ENCODE measurements at places on chromosomes 12 and 14.
A peak's percentile ranks its signal among the peaks of the same experiment; 100 is the strongest.

GRCh38 chr12:58877243-58877743 lies 43.0 kb downstream of the LRIG3 start:
- DNase-seq: no peak

DNA sequence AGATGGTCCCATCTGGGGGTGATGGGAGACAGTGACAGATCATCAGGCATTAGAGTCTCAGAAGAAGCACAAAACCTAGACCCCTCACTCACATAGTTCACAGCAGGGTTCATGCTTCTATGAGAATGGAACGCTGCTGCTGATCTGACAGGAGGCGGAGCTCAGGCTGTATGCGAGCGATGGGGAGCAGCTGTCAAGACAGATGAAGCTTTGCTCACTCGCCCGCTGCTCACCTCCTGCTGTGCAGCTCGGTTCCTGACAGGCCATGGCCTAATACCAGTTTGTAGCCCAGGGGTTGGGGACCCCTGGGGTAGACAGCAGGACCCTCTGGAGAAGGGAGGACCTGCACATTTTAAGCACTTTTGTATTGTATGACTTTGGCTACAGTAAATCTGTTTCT lies 111.2 kb downstream of the LGMN start:
- DNase-seq: peak; percentile 94

DNA sequence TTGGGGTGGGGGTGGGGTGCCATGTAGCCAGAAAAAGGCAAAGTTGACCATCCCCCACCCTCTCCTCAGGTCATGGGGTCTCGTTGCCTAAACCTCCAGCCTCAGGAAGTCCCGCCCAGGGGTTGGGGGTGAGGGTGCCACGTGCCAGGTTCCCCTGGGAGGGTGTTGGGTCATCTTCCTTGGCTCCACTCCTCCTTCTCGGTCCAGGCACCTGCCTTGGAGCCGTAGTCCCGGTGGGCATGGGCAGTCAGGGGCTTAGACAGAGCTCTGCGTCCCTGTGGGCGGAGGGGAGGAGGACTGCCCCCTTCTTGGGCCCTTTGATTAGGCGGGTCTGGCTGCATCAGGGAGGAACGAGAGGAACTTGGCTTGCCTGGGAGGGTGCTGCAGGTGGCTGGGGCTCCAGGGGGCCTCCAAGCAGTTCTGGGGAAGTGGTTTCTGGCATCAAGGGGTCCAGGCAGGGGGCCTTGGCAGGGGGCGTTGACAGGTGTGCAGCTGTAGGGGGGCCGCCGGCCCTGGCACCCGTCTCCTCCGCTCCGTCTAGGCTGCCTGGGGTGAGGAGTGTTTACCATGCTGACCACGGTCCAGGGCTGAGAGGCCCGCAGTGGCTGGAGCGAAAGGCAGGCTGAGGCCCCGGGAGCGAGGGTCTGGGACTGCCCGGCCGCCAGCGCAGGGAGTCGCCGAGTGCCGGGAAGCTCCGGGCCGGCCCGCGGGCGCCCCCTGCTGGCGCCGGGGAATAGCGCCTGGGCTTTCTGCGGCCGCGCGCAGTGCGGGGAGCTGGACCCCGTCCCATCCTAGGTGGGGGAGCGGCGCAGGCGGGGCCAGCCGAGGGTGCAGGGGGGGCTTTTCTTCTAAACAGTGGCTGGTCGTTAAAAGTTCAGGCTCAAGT lies 7.9 kb downstream of the SETD1B start:
- DNase-seq: peak; percentile 91

DNA sequence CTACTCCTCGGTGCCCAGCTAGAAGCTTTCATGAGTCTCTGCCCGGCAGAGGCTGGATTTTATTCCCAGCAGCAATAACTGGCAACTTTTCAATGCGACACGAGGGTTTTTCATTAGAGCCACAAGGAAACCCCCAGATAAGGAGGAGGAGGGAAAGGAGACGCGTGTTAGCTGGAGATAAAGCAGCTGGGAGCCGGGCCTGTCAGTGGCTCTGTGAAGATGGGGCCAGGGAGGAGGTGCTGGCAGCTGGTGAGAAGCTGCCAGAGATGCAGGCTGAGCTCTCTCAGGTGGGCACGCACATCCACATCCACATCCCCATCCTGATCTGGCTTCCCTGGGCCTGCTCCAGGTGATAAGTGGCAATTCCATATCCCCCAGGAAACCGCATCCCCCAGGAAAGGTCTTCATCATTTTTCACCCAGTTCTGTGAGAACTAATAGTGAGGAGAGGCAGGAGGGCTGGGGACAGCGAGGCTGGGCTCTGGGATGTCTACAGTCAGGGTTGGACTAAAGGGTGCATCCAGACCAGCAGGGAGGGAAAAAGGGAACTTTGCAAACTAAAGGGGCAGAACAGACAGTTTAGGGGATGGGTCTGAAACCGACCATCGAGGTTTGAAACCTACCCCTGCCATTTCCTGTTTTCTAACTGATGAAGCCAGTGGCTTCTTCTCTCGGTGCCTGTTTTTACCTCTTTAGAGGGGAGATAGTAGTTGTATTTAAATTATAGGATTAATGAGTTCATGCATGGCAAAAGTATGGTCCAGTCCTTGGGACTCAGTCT lies 413.2 kb downstream of the DPF3 start:
- DNase-seq: no peak

- DNase-seq: no peak
These were observed 79.9 kb downstream of the HECTD1 start for GRCh38 chr14:31127690-31128089.

- DNase-seq: peak; percentile 48
These were observed 127.1 kb downstream of the TMEM30B start for GRCh38 chr14:61153914-61154545.

DNA sequence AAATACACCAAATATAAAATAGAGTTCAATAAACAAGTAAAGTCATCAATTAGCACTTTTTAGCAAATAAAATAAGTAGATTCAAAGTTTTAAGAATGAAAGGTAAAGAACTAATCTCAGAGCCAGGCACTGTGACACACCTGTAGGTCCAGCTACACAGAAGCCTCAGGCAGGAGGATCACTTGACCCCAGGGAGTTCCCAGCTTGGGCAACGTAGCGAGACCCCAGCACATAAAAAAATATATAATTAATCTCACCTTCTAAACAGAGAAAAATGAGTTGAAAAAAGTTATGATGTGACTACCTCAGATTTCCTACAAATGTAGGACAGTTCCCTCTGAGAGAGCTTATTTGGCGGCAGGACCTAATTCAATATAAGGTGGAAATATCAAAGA lies 19.3 kb downstream of the DAD1 start:
- no peak for DNase-seq

GRCh38 chr14:25537846-25538455 lies 488.0 kb upstream of the STXBP6 start:
- no peak for DNase-seq

GRCh38 chr12:95185072-95185471 lies 32.2 kb downstream of the FGD6 start:
- no peak for DNase-seq

DNA sequence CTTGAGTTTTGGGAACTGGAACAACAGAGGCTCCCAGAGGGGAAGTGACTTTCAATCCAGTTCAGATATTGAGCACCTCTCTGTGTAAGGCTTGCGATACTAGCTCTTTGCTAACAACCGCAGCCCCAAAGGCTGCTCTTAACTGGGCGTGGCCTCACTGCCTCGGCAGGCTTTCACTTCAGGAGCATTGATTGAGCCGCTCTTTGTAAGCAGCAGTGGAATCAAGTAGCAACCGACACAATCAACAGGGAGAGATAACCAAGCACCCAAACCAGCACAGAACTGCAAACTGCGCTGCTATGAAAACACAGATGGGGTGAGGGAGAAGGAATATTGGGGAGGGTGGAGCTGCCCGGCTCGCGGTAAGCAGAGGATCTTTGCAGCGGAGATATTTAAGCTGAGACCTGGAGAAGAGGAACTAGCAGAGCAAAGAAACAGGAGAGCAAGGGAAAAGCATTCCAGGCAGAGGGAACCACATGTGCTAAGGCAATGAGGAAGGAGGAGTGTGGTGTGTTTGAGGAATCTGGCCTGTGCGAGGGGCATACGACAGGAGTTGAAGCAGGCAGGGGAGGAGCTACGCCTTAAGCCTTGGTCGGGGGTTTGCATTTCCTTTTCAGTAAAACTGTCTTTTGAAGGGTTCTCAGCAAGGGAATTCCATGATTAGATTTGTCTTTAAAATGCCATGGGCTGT lies 17.3 kb upstream of the YY1 start:
- DNase-seq: peak; percentile 81

- DNase-seq: peak; percentile 3
These were observed 383.8 kb downstream of the PCNX1 start for GRCh38 chr14:71290960-71291466.

DNA sequence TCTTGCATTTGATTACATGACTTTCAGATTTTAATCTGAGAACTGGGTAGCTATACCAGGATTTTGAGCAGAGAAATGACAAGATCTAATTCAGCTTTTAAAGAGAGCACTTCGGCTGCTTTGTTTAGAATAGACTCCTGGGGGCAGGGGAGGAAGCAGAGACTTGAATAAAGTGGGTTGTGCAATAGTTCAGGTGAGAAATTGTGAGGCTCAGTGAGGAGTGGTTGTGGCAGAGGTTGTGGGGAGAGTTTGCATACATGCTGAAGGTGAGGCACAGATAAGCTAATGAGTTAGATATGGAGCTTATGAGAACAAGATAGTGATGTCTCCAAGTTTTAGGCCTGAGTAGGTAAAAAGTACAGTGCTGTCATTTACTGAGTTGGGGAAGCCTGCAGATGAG lies 281.4 kb downstream of the FLRT2 start:
- no peak for DNase-seq

DNA sequence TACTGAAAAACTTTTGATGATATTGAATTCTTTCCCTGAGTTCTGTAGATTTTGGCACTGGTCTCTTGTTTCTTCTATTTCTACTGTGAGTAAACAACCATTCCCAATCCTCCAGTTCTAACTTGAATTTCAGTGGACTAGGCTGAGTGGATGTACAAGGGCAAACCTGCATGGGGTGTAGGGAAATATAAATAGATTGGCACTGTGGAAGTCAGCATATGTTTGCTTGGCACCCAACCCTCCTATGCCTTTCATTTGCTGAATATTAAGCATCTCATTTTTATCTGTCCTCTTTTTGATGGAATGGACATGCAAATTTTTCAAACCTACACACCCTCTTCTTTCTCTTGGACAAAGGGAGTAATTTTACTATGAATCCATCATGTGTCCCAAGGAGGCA lies 828.3 kb downstream of the DIO2 start:
- no peak for DNase-seq

DNA sequence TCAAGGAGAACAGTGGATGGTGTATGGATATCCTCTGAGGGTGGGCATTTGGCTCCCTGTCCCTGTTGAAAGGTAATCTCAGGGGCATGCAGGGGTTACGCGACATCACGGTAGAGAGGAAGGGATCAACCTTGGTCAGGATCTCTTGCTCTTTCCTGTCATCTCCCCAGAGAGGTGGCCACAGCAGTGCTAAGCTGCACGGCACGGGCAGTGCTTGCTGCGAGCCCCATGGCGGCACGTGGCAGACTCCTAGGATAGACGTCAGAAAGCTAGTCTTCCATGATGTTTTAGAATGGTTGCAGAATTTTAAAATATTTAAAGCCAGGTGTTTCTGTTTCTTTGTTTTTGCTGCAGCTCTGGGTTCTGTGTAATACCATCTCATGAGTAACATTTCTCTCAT lies 41.0 kb downstream of the DYNC1H1 start:
- DNase-seq: no peak

GRCh38 chr12:87603727-87604126 lies 425.5 kb downstream of the C12orf50 start:
- DNase-seq: no peak

GRCh38 chr12:27733052-27733656 lies 22.5 kb downstream of the MRPS35 start:
- peak; percentile 55 for DNase-seq

GRCh38 chr14:86404989-86405649 lies 875.2 kb downstream of the FLRT2 start:
- DNase-seq: peak; percentile 16

DNA sequence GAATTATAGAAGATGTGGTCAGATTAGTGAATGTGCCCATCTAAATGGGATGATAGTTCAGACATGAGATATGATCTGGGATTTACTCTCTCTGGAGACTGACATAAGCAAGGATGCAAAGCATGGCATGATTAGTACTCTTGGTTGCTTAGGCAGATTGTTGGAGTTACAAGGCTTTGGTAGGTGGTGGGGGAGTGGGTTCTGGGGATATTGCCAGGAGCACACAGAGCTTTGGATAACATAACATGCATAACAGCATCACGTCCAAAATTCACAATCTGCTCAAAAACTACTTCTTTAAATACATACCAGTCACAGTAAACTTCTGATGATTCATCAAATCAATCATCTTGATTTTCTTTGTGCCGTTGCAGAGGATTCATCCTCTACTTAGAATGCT lies 287.4 kb downstream of the ACSS3 start:
- no peak for DNase-seq

DNA sequence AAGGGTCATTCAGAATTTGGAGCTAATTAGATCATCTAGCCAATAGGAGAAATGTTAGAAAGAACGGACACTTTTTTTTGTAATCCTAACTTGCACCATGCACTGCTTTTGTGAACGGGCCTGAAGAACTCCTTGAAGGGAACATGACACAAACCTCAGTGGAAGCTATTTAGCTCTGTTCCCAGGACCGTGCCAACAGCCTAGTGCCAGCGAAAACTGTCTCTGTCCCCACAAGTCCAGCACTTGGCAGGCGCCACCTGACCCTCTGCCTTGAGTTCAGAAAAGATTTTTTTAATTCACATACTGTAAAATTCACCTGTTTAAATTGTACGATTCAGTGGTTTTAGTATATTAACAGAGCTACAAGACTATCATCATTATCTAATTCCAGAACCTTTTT lies 31.3 kb upstream of the KCNA5 start:
- no peak for DNase-seq

DNA sequence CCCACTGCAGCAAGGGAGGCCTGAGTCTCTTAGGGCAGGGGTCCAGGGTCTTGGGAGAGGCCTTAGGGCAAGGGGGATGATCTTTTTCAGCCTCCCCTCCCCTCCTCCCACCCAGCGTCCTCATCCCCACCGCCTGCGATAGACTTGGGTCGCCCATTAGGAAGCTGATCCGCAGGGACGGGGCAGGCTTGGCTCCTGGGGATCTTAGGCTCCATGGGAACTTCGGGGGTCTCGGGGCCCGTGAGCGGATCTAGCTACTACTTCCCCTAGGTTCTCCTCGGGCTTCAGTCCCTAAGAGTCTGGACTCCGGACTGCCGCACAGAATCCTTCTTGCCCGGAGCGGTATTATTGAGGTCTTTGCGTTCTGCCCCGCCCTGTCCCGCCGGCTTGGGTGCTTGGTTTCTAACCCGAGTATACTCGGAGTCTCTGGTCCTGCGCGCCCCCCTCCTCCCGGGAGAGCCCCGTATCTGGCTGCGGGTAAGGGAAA lies 2.2 kb upstream of the PTHLH start:
- no peak for DNase-seq

GRCh38 chr12:124036657-124037109 lies 63.7 kb downstream of the ZNF664 start:
- DNase-seq: peak; percentile 90

Measured in eye (tissue), 1 donor.